Ovary (tissue), 10 donors: ENCODE measurements at places on chromosomes 2 and 18. TPM values are rescaled to one million over a fixed set of nuclear protein-coding genes. Genes with fewer than 3 reads are reported as not detected.
A peak's percentile ranks its signal among the peaks of the same experiment; 100 is the strongest.

Gene NCKAP1
- 78.7 TPM for total RNA-seq

Gene TMEM169
- 0.36 TPM for total RNA-seq

Gene TMEFF2
- 0.10 TPM for total RNA-seq

Gene PCARE
- 0.08 TPM for total RNA-seq

Gene LOXHD1
- total RNA-seq, result 0.72 TPM

Gene MC4R
- 0.36 TPM for total RNA-seq

Gene CXCR1
- total RNA-seq, result not detected

Gene LIMS3
- total RNA-seq, result 7.5 TPM

Gene SH3BP4
- total RNA-seq, result 21.2 TPM

Gene SNRNP200
- 71.1 TPM for total RNA-seq

Gene SP5
- 1.3 TPM for total RNA-seq

Gene KCNJ3
- total RNA-seq, result not detected

Gene RAPGEF4
- total RNA-seq, result 8.3 TPM

Gene LIMS2
- 41.4 TPM for total RNA-seq

Gene EML6
- total RNA-seq, result 0.24 TPM

Gene CYP1B1
- total RNA-seq, result 8.7 TPM

Gene FNDC4
- total RNA-seq, result 117 TPM

Gene RAB6C
- 0.20 TPM for total RNA-seq

DNA sequence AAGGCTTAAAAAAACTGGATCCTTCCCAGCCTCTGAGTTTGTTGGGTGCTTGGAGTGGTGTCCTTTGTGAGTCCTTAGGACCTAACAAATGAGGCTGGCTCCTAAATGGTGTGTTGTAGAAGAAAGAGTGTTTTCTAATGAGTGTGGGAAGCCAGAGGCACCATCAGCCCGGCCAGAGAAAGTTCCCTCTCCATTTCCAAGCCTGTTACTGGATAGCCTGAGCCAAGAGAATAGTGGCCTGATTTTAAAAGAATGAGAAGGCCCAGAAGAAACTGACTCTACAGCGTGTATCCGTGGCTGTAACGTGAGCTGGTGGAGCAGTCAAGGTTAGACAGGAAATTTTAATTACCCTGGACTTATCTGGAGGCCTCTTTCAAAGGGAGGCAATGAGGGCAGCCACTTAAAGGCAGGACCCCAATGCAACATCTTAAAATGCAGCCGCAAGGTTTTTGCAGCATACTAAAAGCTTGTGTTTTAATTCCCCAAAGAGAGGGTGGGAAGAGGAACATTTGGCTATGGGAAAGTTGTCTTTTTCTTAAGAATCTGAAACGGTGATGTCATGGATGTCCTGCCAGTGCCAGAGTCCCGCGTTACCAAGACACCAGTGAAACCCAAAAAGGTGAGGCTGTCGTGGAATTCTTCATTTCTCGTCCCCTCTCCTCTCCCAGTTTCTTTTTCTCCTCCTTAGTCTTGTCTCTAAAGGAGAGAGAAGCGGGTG is 4.6 kb downstream of the EFHD1 start:
- no peak for DNase-seq

- DNase-seq, result no peak
Observed at GRCh38 chr2:173165443-173166238, 90.0 kb downstream of the MAP3K20 start.

DNA sequence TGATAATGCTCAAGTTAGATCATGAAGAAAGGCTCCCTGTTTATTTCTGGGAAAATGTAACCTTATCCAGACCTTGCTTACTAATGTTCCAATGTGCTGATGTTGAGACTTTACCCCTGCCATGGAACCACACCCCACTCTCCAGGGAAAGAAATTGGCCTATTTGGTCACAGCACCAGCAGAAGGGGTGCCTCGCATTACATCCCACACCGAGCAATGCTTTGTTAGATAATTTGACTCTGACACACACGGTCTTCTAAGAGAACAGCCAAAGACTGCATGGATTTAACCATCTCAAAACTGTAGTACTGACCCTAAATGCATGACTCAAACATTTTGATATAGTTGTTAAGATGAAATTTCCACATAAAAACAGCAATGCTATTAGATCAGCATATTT is 152.1 kb upstream of the CCDC150 start:
- DNase-seq, result no peak

- no peak for DNase-seq
Observed at GRCh38 chr2:37453027-37453426, 108.6 kb downstream of the QPCT start.

GRCh38 chr2:20604951-20605381 is 45.9 kb downstream of the HS1BP3 start:
- peak; percentile 58 for DNase-seq

DNA sequence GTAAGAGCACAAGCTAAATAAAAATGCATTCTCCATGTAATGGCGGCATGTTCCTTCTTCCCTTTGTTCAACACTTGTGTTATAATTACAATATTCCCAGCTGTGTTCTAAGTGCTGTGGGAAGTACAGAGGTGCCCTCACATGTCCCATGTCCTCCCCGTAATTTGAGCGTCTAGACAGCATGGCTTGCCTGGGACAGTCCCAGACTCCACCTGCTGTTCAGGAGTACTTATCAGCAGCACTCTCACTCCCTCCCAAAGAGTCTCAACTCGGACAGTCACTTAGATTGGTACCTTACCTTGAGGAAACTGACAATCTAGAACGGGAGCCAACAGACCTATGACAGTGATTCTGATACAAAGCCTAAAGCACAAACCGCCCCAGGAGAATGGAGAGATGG is 370.5 kb downstream of the EIPR1 start:
- no peak for DNase-seq

DNA sequence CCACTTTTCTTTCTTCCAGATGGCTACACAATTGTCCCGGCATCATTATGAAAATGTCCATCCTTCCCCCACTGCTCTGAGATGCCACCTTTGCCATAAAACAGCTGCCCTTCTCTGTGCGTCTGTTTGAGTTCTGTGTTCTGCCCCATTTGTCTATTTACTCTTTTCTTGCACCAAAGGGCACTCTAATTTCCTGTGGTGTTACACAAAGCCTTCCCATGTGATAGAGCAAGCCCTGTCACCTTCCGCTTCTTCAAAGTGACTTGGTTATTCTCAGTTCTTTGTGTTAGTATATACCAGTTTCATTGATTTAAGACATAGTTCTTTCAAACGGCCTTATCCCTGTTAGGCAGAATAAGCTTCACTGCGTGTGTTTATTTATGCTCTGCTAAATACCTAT is 84.1 kb downstream of the FBXO15 start:
- no peak for DNase-seq

GRCh38 chr2:113316085-113316484 is 37.4 kb upstream of the PAX8 start:
- no peak for DNase-seq

GRCh38 chr2:214244847-214245246 is 166.0 kb upstream of the VWC2L start:
- DNase-seq, result no peak

GRCh38 chr2:65159906-65160305 is 30.0 kb upstream of the RAB1A start:
- DNase-seq, result no peak

- no peak for DNase-seq
Observed at GRCh38 chr18:71443706-71444480, 1100.2 kb downstream of the CBLN2 start.

- peak; percentile 41 for DNase-seq
Observed at GRCh38 chr18:13500869-13501542, 225.4 kb downstream of the FAM210A start.

DNA sequence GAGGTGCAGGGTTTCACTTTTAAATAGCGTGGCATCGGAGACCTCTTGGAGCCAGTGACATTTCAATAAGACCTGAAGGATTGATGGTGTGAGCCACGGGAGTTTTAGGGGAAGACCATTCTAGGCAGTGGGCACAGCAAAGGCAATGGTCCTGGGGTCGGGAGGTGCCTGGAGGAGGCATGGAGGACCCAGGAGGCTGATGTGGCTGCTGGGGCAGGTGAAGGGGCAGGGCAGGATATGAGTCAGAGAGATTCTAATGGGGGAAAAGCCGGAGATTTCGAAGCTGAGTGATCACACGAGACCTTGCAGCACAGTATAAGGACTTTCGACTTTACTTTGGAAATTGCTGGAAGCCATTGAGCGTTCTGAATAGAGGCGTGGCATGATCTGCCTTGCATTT is 79.6 kb upstream of the KCNE4 start:
- DNase-seq, result no peak

GRCh38 chr2:73290049-73290839 is 3.1 kb downstream of the EGR4 start:
- DNase-seq, result no peak

DNA sequence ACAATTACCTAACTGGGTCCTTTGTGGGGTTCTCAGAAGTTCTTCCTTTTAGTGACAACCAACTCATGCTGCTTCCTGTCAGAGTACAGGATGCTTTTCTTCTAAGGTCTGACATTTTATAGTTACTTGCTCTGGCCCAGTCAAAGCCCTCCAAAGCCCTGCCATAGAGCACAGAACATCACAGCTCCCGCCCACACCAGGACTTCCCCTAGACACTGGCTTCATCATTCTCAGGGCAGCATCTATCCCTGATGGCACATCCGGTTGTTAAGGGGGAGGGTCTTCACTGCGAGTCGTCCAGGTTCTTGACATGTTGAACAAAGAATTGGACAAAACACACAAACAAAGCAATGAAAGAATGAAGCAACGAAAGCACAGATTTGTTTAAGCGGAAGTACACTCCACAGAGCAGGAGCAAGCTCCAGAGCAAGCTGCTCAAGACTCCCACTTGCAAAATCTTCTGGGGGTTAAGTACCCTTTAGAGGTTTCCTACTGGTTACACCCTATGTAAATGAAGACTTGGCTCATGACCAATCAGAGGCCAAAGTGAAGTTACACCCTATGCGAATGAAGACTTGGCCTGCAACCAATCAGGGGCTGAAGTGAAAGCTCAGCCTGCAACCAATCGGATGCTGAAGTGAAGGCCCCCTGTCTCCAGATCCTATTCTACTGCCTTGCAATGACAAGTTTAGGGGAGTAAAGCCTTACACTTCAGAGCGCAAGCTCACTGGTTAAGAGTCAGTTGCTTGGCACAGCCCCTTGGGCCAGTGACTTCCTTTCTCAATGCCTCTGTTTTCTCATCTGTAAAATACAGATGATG is 79.0 kb downstream of the HDAC4 start:
- no peak for DNase-seq

GRCh38 chr2:113136828-113137775 is 9.7 kb downstream of the IL1RN start:
- no peak for DNase-seq

GRCh38 chr2:30611583-30611982 is 164.5 kb downstream of the LCLAT1 start:
- no peak for DNase-seq

DNA sequence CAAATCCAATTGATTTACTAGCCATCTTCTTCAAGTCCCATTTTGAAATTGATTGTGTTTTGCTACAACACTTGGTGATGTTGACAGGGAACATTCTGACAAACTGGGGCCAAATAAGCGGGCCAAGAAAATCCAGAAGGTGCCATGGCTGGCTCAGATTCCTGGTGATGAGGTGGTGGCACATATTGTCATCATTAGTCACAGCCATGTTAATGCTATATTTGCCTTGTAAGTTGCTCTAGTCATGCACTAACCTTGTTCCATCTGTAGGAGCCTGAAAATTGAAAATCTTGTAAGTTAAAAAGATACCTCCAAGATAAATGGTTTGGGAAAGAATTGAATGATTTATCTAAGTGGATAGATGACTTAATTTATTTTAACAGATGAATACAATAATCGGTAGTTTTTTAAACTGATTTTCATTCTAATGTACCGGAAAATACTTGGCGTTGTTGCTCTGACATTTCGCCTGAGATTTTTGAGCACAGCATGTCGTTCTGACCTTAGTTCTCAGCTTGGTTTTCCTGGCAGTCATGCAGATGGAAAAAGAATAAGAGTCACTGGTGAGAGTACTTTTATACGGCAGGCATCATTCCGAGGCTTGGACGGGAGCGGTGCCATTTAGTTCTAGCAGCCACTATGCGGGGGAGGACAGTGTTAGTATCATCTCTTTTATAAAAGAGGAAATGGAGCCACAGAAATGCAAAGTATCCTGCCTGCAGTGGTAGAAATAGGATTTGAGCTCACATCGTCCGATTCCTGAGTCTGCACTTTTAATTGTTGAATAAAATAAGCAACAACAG is 133.9 kb downstream of the ZNF532 start:
- DNase-seq, result peak; percentile 68

GRCh38 chr18:55489034-55489986 is 98.7 kb downstream of the TCF4 start:
- DNase-seq, result no peak

DNA sequence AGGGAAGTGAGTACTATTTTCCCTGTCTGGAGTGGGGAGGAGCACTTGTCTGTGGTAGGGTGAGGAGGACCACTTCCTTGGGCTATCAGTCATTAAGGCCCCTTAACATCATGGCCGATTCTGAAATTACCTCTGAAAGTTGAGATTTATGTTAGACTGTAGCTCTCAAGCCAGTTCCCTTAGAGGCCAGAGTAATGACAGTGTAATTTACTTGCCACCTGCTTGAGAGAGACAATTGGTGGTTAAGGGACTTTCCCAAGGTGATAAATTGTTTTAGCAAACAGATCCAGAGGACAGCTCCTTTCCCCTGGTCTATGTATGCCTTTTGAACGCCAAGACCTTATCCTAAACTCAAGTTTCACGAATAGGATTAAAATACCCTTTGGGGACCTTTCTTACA is 56.1 kb downstream of the NEDD4L start:
- no peak for DNase-seq

DNA sequence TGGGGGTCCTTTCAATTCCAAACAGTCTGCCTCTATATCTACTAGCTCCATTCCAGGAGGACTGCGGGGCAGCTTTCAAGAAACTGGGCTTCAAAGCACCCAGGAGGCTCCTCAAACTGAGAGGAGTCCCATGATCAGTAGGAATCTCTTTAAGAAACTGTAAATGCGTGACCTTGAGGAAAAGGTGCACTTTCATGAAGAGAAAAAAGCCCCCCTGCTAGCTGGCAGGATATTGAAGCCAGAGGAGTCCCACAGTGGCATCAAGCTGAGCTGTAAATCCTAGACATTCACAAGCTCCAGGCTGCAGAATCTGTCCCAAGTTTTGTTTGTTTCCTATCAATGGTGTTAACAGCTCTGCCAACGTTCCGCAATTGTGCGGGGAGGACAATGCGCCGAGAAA is 790.1 kb downstream of the SLC4A3 start:
- DNase-seq, result no peak

GRCh38 chr2:171610824-171611223 is 76.4 kb upstream of the DYNC1I2 start:
- no peak for DNase-seq

DNA sequence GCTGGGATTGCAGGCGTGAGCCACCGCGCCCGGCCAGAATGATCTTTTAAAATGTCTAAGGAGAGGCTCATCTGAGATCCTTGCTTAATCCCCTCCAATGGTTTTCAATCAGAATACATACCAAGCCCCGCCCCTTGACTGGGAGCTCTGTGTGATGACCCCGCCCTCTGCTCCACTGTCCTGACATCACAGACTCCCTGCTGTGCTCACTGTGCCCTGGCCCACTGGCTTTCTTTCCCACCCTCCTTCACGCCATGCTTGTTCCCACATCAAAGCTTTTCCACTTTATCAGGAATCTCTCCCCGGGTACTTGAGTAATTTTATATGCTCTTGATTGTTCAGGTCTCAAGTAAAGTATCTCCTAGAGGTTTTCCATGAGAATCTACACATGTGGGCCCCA is 762.3 kb upstream of the ID2 start:
- no peak for DNase-seq
